ENCODE measurements at places on chromosomes 3 and 15. TPM values are rescaled to one million over a fixed set of nuclear protein-coding genes. Genes with fewer than 3 reads are reported as not detected.

CPLX3 gene
- not detected for total RNA-seq

MB21D2 gene
- 8.3 TPM for total RNA-seq

MKRN3 gene
- 0.90 TPM for total RNA-seq

UBL7 gene
- total RNA-seq: 13.1 TPM

NCBP2 gene
- total RNA-seq: 51.4 TPM

EFCC1 gene
- under 0.01 TPM for total RNA-seq

SEMA3F gene
- 7.4 TPM for total RNA-seq

SNX1 gene
- 39.0 TPM for total RNA-seq

OSTN gene
- 3.5 TPM for total RNA-seq

GOLGA8S gene
- total RNA-seq: not detected

DPH6 gene
- total RNA-seq: 13.1 TPM

RTP1 gene
- under 0.01 TPM for total RNA-seq

TFRC gene
- 543 TPM for total RNA-seq

RBPMS2 gene
- not detected for total RNA-seq

NRROS gene
- total RNA-seq: 0.08 TPM

PHC3 gene
- total RNA-seq: 20.9 TPM

CACNA2D3 gene
- 0.59 TPM for total RNA-seq

CLDN18 gene
- not detected for total RNA-seq

NR2E3 gene
- total RNA-seq: not detected

MOBP gene
- total RNA-seq: not detected

ECT2 gene
- total RNA-seq: 9.5 TPM

C3orf85 gene
- not detected for total RNA-seq

WNT7A gene
- 0.60 TPM for total RNA-seq

PLA2G4E gene
- total RNA-seq: not detected

SNURF gene
- 141 TPM for total RNA-seq

DISP2 gene
- total RNA-seq: 0.12 TPM

NOX5 gene
- 0.12 TPM for total RNA-seq

LRTM1 gene
- not detected for total RNA-seq

SCAANT1 gene
- not detected for total RNA-seq

IFT122 gene
- total RNA-seq: 50.1 TPM

TFG gene
- 69.8 TPM for total RNA-seq

CD47 gene
- 119 TPM for total RNA-seq

DCLK3 gene
- total RNA-seq: not detected

CCR4 gene
- under 0.01 TPM for total RNA-seq

KNG1 gene
- total RNA-seq: not detected

PRICKLE2 gene
- 17.1 TPM for total RNA-seq

All from smooth muscle cell of the coronary artery (primary cell).